ENCODE measurements at places on chromosomes 3 and 15.

DNA sequence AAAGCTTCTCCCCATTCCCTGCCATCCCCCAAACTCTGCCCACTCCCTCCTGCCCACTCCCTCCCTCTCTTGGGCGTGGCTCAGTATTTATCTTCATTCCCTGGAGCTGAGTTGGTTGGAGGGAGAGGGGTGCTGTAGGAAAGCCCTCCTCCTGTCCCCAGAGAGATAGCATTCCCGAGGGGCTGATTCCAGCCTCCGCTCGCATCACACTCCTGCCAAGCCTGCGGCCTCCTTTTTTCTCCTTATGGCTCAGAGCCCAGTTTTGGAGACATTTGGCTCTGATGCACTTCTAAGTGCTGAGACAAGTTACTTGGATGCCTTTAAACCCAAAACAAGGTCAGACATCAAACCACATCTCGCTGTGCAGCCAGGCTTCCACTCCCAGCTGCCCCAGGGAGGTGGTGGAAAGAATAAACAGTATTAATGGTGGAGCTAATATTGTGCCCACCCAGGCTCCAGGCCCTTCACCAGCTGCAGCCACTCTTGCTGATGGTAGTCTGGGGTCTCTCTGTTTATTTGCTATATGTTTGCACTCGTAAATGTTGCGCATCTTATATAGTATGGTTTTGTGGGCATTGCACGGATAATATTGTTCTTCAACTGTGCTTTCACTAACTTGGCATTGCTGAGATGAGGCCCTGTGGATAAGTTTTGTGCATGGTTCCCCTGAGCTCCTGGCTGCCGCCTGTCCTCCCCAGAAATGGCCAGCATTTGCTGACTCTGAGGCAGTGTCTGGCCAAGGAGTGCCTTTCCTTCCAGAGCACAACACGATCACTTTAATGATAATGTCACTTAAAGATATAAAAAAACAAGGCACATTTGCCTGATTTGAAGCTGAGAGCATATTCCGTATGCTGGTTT, 157.2 kb downstream of the LRRC28 start:
- no peak for DNase-seq

- no peak for DNase-seq
Observed at GRCh38 chr3:188819939-188820338, 351.8 kb upstream of the TPRG1 start.

DNA sequence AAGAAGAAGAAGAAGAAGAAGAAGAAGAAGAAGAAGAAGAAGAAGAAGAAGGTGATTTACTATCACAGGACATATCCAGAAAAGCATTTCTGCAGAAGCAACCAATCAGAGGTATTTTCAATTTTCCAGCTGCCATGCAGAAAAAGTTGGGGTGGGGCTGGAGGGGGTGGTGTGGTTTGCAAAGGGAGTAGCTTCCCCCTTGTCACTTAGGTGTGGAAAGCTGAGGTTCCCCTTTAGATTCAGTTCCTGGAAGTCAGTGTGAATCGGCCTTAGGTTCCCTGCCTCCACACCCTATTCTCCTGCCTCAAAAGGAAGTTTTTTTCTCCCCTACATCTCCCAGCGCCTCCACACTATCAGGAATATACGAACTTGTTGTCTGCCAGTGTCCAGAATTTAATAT, 276.7 kb upstream of the ARRDC4 start:
- no peak for DNase-seq

GRCh38 chr3:31377045-31377642, 155.6 kb upstream of the STT3B start:
- DNase-seq, result no peak

- no peak for DNase-seq
Observed at GRCh38 chr15:44034334-44034733, 160.7 kb downstream of the FRMD5 start.

GRCh38 chr15:100152463-100152862, 189.3 kb downstream of the ADAMTS17 start:
- DNase-seq, result no peak

GRCh38 chr15:49331951-49332350, 91.1 kb upstream of the FGF7 start:
- DNase-seq, result no peak

GRCh38 chr3:127908202-127908601, 6.8 kb upstream of the KBTBD12 start:
- DNase-seq, result no peak

GRCh38 chr15:89366656-89367393, 32.2 kb upstream of the POLG start:
- no peak for DNase-seq

- DNase-seq, result no peak
Observed at GRCh38 chr3:100838157-100838556, 128.9 kb downstream of the TFG start.

DNA sequence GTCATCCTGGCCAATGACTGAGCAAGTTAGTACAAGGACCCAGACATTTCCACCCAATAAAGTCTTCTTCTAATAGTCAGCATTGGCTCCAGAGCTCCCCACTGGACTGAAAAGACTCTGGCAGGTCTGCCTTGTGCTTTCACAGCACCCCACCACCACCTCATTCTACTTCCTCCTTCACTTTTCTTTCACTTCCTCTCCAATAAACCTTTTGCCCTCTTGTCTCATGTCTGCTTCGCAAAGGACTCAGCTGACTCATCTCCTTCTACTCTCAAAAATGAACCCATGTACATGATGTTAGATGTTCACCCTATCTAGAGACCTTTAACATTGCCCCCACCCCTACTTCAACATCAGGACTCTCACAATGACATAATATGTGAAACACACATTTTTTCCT, 181.0 kb upstream of the PPP2R3A start:
- no peak for DNase-seq

GRCh38 chr3:40581166-40581565, 56.4 kb downstream of the ZNF621 start:
- DNase-seq, result no peak

DNA sequence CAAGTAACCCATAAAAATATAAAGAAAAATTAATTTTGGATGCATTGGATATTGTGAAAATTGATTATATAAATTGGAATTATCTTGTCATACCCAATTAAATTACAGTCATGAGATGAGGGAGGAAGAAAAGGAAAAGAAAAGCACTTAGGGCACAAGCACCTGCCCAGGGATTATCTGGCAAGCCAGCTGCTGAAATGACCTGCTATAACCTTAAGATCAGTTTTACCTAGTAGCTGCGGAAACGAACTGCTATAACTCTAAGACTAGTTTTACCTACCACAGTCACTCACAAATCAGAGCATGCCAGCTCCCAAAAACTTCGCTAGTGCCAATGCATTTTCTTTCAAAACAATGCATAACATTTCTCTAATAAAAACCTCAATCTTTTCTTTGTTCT, 26.2 kb downstream of the LRRFIP2 start:
- no peak for DNase-seq

DNA sequence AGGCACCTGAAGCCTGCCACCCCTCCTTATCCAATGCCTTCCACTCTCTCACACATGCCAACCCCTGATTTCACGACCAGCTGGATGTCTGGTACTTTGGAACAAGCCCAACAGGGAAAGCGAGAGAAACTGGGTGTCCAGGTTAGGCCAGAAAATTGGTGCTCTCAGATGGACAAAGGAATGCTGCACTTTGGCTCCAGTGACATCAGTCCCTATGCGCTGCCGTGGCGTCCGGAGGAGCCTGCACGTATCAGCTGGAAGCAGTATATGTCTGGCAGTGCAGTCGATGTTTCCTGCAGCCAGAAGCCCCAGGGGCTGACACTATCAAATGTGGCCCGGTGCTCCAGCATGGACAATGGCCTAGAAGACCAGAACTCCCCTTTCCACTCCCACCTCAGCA, 45.2 kb downstream of the CDAN1 start:
- no peak for DNase-seq

DNA sequence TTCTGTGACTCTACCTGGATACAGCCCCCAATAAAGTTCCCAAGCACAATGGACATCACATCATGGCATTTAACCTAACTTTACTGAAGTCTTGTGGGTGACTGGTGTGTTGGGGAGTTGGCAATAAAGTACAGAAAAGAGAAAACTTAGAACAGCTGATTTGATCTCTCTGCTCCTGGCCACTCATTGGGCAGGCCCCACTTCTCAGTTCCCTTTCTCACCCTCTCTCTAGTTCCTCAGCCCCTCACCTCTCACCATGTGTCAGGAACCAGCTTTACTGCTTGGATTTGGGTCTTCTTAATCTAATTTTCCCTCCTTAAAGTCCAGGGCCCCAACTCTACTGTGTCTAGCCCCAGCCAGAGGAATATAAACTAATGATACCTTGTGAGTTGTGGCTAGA, 713 bp upstream of the MUC13 start:
- no peak for DNase-seq

DNA sequence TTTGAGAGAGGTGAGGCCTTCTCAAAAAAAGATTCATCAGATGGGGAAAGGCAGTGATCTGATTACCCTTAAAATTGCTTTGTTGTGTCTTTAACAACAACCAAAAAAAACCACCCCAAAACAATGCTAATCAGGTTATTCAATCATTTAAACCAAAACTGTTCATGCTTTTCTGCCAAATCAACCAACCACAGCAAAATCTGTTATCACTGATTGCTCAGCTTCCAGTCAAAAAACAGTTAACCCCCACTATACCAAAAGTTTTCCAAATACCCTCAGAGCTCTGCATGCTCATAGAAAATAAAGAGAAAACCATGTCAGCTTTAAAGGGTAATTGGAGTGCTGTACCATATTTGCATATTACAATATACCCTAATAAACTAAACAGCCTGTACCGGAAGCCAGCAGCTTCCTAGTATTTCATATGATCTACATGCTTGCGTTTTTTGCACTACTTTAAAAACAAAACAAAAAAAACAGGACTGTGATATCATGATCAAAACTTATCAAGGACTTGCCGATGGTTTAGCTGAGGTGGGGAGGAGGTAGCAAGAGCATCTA, 22.8 kb downstream of the SATB1 start:
- no peak for DNase-seq

GRCh38 chr3:188353426-188353825, 199.5 kb downstream of the LPP start:
- DNase-seq, result no peak

GRCh38 chr15:66894986-66895780, 170.2 kb upstream of the SMAD3 start:
- DNase-seq, result no peak

DNA sequence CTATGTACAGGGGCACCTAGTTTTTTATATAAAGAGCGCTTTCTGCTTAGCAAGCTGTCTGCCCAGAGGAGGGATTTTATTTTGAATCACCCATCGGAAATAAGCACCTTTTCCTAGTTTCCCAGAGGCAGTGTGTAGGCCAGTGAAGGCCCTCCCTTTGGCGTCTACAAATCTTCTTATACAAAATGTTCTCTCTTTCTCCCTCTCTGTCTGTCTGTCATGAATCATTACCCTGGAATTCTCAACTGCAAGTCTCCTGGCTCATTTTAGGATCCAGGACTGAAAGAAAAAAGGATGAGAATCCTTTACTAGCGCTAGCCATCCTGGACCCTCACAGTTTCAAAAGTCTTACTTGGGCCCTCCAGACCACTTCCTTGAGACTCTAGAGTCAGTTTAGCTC, 728.1 kb downstream of the OTOL1 start:
- DNase-seq, result no peak

DNA sequence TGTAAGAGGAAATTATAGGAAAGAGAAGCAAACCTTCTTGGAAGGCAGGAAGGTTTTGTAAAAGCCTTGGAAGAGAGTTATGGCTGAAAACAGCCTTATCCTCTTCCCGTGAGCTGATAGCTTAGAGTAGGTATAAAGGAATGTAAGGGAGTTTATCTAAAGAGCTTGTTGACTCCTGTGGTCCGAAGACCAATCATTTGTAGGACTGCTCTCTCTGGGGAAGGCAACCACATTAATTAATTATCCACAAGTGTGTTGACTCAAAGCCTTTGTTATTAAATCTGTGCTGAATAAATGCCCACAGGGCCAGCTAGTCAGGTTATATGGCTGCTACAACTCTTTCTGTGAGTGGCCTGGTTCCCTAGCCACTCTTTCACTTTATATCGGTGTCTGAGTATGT, 452.1 kb upstream of the RASGRP1 start:
- no peak for DNase-seq

- DNase-seq, result no peak
Observed at GRCh38 chr3:21526461-21526860, 224.5 kb downstream of the ZNF385D start.

- DNase-seq, result no peak
Observed at GRCh38 chr3:43774799-43775198, 84.1 kb downstream of the ABHD5 start.

DNA sequence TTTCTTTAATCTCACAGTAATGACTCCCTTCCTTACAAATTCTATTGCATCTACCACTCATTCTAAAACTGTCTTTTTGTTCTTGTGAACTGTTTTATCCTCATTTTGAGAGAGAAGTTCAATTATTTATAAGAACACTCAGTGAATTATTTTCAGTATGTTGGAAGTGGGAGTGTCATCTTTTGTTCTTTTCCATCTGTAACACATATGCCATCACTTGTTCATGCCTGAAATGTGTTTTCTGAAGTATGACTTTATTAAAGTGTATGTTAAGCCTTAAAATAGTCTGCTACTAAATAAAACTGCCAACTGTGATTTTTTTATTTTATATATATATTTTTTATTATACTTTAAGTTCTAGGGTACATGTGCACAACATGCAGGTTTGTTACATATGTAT, 623.0 kb upstream of the CBLB start:
- DNase-seq, result no peak

DNA sequence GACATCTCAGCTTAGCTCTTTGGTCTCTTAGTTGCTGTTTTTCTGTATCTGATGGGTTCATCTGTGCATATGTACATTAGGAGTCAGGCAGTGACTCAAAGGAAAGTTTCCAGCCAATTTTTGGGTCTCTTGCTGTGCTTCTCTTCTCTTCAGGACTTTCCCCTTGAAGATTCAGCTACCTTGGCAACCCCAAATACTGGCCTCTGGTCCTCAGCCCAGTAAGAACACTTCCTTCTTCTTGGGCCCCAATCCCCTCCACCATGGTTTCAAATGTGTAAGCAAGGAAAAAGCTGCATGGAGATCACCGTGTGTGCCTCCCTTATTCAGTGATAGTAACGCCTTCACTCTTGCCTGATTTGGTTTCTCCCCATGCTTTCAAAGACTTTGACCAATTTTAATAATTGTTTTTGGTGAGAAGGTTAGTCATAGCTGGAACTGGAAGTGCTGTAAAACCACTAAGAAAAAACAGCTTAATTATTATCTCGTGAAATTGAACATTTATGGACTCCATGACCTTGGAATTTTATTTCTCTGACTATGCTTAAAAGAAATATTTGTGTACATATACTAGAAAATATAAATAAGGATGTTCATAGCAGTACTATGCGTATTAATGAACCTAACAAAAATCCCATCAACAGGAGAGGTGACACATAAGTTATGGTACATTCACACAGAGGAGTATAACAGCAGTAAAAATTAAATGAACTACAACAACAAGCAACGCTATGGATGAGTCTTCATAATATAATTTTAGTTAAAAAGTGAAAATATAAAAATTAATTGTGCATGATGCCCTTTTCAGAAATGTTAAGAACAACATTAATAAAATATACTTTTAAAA, 125.3 kb upstream of the BCL6 start:
- no peak for DNase-seq

DNA sequence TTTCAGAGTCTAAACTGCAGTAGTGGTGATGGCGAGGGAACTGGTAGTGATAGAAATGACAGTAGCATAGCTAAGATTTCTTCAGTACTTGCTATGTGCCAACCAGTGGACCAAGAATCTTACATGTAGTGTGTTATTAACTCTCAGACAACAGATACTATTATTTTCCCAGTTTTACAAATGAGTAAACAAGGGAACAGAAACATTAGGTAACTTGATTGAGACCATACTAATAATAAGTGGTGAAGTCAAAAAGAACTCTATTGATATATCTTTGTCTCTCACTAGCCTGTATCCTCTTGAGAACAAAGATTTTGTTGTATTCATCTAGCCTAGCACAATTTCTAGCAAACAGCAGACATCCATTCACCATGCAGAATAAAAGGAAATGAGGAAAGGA, 250.1 kb downstream of the ZBTB20 start:
- no peak for DNase-seq
